Activated CD4-positive, alpha-beta memory T cell treated with anti-CD3 and anti-CD28 coated beads for 36 hours (primary cell): ENCODE measurements at places on chromosomes 6 and 20. TPM values are rescaled to one million over a fixed set of nuclear protein-coding genes. Genes with fewer than 3 reads are reported as not detected.

The CCR6 gene
- 5.1 TPM for total RNA-seq

GRCh38 chr6:36607683-36608386 is 13.7 kb downstream of the SRSF3 start:
- DNase-seq = no peak

- DNase-seq = peak; percentile 66
Measured at GRCh38 chr20:63056236-63057170, 49.7 kb upstream of the BHLHE23 start.

DNA sequence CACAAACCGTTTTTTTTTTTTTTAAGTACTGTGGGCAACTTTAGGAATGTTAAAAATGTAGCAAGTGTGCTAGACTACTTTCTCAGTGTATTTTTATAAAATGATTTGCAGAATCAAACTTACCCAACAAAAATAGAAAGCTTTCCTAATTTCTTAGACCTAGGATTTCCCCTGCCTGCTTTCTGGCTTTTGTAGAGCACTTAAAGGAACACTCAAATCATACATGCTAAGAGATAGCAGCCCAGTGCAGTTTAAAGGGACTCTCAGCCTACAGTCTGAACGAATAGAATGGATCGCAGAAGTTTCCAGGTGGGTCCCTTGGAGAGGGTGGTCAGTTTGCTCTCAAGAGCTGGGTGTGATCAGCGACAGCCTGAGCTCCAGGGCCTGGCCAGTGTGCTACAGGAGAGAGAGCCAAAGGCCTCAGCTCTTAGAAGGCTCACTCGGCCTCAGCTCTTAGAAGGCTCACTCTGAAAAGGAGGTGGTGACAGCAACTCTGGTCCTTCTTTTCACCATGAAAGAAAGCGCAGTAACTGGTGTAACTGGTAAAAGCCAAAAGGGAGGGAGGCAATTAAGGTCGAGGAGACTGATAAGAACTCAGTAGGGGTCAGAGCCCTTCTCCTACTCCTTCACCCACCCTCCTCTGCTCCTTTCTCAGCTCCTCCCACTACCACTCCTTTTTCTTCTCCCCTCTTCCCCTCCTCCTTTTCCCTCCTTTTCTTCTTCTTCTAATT is 142.4 kb downstream of the ZFP64 start:
- no peak for DNase-seq

The OR2J3 gene
- not detected for total RNA-seq

The CLVS2 gene
- total RNA-seq = not detected

GRCh38 chr6:96528193-96528592 is 6.6 kb downstream of the UFL1 start:
- DNase-seq = no peak

- no peak for DNase-seq
Measured at GRCh38 chr6:3871515-3871914, 22.3 kb downstream of the FAM50B start.
